ENCODE measurements at places on chromosomes 3 and 15. TPM values are rescaled to one million over a fixed set of nuclear protein-coding genes. Genes with fewer than 3 reads are reported as not detected.

GRCh38 chr3:139302084-139302800 lies 41.6 kb upstream of the MRPS22 start:
- H3K4me3 ChIP-seq = no peak overlapping the region
- H3K27me3 ChIP-seq = no peaks in the 10 kb centered on the region
- no peaks in the 10 kb centered on the region for H3K36me3 ChIP-seq
- H3K27ac ChIP-seq = no peak overlapping the region
- H3K4me1 ChIP-seq = peaks cover 7% of the 10 kb centered on the region

- no peak overlapping the region for H3K4me3 ChIP-seq
- no peaks in the 10 kb centered on the region for H3K36me3 ChIP-seq
- H3K27me3 ChIP-seq = no peaks in the 10 kb centered on the region
- H3K4me1 ChIP-seq = peaks cover 4% of the 10 kb centered on the region
These were observed 619.0 kb downstream of the MECOM start for GRCh38 chr3:169044331-169045113.

KLHL6 gene
- not detected for total RNA-seq

DNAH12 gene
- 1.4 TPM for total RNA-seq

DNA sequence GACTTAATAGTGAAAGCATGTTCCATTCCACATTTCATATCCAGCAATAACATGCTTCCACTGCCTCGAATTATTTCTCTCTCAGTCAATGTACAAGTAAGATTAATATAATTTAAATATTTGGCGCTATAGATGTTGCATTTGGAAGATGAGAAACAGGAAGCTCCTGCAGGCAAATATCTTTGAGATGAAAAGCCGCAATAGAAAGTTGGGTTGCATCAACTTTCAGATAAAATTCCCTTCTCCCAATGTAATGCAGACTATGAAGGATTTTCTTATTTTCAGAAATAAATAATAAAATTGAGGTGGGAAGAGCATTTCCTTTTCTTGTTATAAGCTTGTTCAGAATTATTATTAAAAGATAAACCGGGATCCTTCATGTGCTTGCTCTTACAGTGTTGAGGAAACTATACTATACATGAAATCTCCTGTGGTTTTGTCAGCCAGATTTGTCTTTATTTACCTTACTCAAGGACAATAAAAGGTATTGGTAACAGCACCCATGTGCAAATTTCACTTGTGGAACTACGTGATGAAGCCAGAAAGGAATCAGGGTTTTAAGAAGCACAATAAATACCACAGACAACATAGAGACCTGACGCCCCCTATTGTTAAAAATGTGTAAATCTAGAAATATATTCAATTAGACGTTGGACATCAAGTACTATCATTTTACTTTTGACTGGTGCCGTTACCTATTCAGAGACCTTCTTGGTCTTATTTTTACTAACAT lies 307.0 kb downstream of the ARPP21 start:
- H3K27ac ChIP-seq = no peak overlapping the region
- H3K4me3 ChIP-seq = no peak overlapping the region
- H3K27me3 ChIP-seq = no peaks in the 10 kb centered on the region
- peaks cover 5% of the 10 kb centered on the region for H3K4me1 ChIP-seq
- peak; percentile 50 for DNase-seq
- no peaks in the 10 kb centered on the region for H3K36me3 ChIP-seq

GRCh38 chr3:9957214-9957613 lies 5.0 kb upstream of the PRRT3 start:
- H3K4me3 ChIP-seq = no peak overlapping the region
- peaks cover 27% of the 10 kb centered on the region for H3K4me1 ChIP-seq
- no peaks in the 10 kb centered on the region for H3K27me3 ChIP-seq
- H3K36me3 ChIP-seq = no peaks in the 10 kb centered on the region

GRCh38 chr3:138328341-138328740 lies 1.3 kb downstream of the NME9 start:
- H3K4me3 ChIP-seq = no peak overlapping the region
- no peak overlapping the region for H3K27ac ChIP-seq
- no peaks in the 10 kb centered on the region for H3K36me3 ChIP-seq
- no peak for DNase-seq

FANCD2OS gene
- not detected for total RNA-seq

STRIT1 gene
- not detected for total RNA-seq

PPP1R14D gene
- not detected for total RNA-seq

- no peak overlapping the region for H3K4me3 ChIP-seq
- H3K4me1 ChIP-seq = peaks cover 7% of the 10 kb centered on the region
- H3K36me3 ChIP-seq = no peaks in the 10 kb centered on the region
- peak; percentile 24 for DNase-seq
- 0 out of 2 replicates have a peak, but pooled peaks cover 3% of the 10 kb centered on the region for H3K27me3 ChIP-seq
These were observed 9.8 kb downstream of the CTXND1 start for GRCh38 chr15:80242132-80242769.

DNA sequence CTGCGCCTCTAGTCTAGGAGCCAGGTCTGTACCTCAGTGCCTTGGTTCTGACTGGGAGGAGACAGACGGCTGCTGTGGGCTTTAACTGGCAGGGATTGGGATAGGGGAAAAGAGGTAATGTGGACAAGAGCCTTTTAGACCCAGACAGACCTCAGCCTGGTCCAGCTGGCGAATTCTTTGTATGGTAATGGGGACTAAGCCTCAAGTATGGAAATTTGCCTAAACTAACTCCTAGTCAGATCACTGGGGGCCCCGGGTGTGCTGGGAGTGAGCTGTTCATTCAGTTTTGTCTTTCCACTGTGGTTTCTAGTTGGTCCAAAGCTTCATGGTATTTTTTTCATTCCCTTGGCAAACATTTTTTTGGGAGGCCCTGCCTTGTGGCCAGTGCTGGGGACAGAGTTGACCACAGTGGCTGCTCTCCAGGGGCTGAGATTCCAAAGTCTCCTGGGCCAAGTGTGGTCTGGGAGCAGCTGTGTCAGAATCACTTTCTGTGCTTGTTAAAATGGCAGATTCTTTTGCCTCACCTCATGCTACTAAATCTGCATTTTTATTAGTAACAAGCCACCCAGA lies 261.4 kb upstream of the C2CD4B start:
- peaks cover 25% of the 10 kb centered on the region for H3K4me1 ChIP-seq
- no peaks in the 10 kb centered on the region for H3K36me3 ChIP-seq
- H3K4me3 ChIP-seq = no peak overlapping the region
- DNase-seq = peak; percentile 80
- peak overlapping the region; percentile 47 for H3K27ac ChIP-seq

OXTR gene
- 1.1 TPM for total RNA-seq

- 0 out of 2 replicates have a peak, but pooled peaks cover 4% of the 10 kb centered on the region for H3K4me1 ChIP-seq
- no peak overlapping the region for H3K4me3 ChIP-seq
These were observed 17.2 kb upstream of the RBSN start for GRCh38 chr3:15116032-15116669.

ASB14 gene
- not detected for total RNA-seq

- no peak overlapping the region for H3K27ac ChIP-seq
- no peaks in the 10 kb centered on the region for H3K36me3 ChIP-seq
- no peak overlapping the region for H3K4me3 ChIP-seq
- no peak for DNase-seq
- peaks cover under 1% of the 10 kb centered on the region for H3K4me1 ChIP-seq
- no peaks in the 10 kb centered on the region for H3K27me3 ChIP-seq
These were observed 68.5 kb upstream of the SLC2A2 start for GRCh38 chr3:171095063-171095462.

GRCh38 chr3:187662848-187663409 lies 7.3 kb downstream of the SST start:
- no peaks in the 10 kb centered on the region for H3K4me1 ChIP-seq
- H3K36me3 ChIP-seq = no peaks in the 10 kb centered on the region
- no peak overlapping the region for H3K27ac ChIP-seq
- H3K27me3 ChIP-seq = no peaks in the 10 kb centered on the region
- no peak for DNase-seq

DNA sequence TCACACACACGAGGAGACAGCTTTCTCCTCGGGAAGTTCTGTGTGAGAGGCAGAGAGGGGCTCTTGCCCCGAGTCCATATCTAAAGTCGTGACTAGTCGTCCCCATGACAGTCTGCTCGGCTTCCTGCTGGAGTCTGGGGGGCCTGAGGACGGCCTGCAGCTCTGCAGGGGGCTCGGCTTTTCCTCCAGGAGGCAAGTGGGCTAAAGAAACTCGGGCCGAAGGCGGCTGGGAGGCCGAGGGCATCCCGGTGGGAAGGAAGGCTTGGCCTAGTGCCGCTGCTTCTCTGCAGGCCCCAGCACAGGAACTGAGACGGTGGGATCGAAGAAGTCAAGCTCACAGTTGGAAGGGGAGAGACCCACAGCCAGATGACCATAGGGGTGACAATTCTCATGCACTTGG lies 25.4 kb upstream of the PIGZ start:
- DNase-seq = no peak
- H3K4me3 ChIP-seq = no peak overlapping the region
- H3K27me3 ChIP-seq = no peaks in the 10 kb centered on the region
- H3K4me1 ChIP-seq = peaks cover 21% of the 10 kb centered on the region
- H3K27ac ChIP-seq = no peak overlapping the region

DNA sequence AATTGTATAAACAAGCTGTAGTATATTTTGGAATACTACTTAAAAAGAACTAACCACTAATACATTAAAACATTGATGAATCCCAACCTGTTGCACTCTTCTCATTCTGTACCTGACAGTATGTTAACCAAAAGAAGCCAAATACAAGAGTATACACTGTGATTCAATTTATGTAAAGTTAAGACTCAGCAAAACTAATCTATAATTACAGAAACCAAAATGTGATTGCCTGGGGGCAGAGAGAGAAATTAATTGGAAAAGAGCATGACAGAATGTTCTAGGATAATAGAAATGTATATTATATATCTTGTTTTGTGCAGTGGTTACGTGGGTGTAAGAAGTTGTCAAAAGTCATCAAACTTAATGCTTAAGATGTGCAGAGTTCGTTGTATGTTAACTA lies 31.1 kb downstream of the PIK3CA start:
- no peak overlapping the region for H3K27ac ChIP-seq
- H3K27me3 ChIP-seq = no peaks in the 10 kb centered on the region

GRCh38 chr15:82810061-82810889 lies 847 bp downstream of the WHAMM start:
- H3K4me3 ChIP-seq = peak overlapping the region; percentile 88
- no peak overlapping the region for H3K27ac ChIP-seq
- no peaks in the 10 kb centered on the region for H3K4me1 ChIP-seq
- peak; percentile 24 for DNase-seq

DNA sequence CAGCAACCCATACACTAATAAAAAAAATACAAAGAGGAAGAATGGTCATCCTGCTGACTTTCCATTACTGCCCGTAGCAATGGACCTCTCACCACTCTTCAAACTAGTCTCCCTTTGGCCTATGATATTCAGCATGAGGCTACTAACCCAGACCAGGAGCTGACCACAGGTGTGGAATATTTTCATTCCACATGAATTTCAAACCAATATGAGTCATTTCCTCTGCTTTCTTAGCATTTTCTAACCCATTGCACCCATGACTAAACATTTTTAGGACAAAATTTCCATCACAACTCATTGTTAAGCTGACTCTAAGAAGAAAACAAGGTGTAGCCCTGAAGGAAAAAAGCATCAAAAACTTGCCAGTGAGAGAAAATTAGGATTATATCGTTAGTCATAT lies 34.0 kb upstream of the ZPLD1 start:
- no peak overlapping the region for H3K4me3 ChIP-seq
- H3K4me1 ChIP-seq = peaks cover 13% of the 10 kb centered on the region
- no peaks in the 10 kb centered on the region for H3K27me3 ChIP-seq
- peak; percentile 28 for DNase-seq
- no peaks in the 10 kb centered on the region for H3K36me3 ChIP-seq
- H3K27ac ChIP-seq = peak overlapping the region; percentile 28

DNA sequence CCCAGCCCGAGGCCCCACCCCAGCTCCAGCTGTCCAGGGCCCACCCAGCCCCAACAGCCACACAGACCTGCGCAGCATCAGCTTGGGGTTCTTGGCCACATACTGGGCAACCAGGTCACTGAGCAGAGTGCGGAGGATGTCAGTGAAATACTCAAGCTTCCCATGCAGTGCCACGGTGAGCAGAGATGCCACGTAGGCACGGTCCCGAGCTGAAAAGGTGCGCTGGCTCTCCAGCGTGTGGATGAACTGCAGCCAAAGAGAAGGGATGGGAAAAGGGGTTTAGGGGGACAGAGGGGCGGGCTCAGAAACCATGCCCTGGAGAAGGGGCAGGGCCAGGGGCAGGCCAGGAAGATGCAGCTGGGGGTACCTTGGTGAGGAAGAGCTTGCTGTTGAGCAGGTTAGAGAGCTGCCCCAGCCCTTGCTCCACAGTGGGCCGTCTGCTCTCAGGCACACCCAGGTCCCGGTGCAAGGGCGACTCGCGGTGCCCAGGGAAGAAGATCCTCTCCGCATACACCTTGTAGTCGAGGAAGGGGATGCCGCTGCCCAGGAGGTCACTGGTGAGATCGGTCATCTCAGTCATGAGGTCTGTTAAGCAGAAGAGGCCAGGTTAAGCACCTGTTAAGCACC lies 17.4 kb downstream of the PLXNB1 start:
- no peaks in the 10 kb centered on the region for H3K4me1 ChIP-seq
- no peak overlapping the region for H3K4me3 ChIP-seq
- DNase-seq = no peak
- H3K36me3 ChIP-seq = peaks cover 17% of the 10 kb centered on the region
- H3K27me3 ChIP-seq = no peaks in the 10 kb centered on the region
- H3K27ac ChIP-seq = no peak overlapping the region

DNA sequence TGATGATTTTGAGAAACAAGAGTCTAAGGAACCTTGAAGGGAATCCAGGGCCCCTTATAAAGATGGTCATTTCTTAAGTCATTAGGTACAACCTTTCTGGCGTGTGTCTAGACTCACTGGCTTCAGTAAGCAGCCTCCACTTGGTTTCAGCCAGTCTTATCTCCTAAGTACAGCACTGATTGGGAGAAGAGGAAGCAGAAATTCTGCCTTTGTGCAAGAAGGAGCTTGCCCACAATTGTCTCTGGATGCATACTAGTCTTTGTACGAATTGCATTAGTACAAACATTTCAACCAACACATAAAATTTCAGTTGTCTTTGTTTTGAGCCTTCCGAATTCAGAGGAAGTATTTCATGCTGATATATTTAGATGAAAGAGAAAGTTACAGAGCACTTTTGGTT lies 139.4 kb downstream of the SLCO3A1 start:
- H3K27ac ChIP-seq = no peak overlapping the region
- H3K4me3 ChIP-seq = no peak overlapping the region
- DNase-seq = no peak
- no peaks in the 10 kb centered on the region for H3K27me3 ChIP-seq
- peaks cover 2% of the 10 kb centered on the region for H3K36me3 ChIP-seq
- H3K4me1 ChIP-seq = no peaks in the 10 kb centered on the region

DNA sequence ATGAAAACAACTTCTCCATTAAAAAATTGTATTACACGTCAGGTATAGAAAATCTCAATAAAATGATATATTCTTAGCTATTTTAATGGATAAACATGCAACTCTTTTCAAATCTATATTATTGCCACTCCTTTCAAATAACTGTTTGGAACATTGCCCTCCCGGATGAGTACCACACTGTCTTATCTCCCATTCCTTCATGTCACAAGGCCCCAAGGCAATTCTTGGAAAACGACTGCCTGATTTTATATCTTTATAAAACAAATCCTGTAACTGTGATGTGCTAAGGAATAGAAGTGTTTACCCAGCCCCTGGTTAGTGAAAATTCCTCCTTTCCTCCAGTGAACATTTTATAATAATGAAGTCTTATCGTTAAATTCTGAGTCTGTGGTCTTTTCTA lies 6.2 kb upstream of the ZNF619 start:
- no peak overlapping the region for H3K27ac ChIP-seq
- H3K36me3 ChIP-seq = no peaks in the 10 kb centered on the region
- no peak for DNase-seq
